Prostate gland (tissue), 2 donors: ENCODE measurements at places on chromosomes 3 and 15. TPM values are rescaled to one million over a fixed set of nuclear protein-coding genes. Genes with fewer than 3 reads are reported as not detected.
A peak's percentile ranks its signal among the peaks of the same experiment; 100 is the strongest.

DNA sequence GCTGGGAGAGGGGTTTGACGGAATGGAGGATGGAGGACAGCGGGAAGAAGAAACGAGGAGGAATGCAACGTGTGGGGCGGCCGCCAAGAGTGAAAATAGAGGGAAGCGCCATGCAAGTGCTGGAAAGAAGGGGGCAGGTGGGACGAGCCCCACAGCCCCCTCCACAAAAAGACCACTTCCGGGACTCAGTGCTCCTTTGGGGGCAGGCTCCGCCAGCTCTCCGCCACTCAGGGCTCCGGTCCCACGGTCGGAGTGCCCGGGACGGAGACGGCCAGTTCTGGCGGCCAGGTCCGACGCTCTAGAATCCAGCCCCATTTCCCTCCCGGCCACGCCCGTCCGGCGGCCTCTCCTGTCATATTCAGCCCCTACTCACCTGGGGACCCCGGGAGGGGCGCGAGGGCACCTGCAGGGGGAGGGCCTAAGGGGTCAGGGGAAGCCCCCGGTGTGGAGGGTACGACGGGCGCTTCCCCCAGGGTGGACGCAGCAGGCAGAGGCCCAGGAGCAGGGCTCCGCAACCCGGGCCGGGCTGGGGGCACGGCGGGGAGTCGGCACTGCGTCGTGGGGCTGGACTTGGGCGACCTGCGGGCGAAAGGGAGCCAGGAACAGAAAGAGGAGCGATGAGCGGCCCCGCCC, 25.5 kb upstream of the CSPG4 start:
- H3K36me3 ChIP-seq, result no peaks in the 10 kb centered on the region
- H3K27me3 ChIP-seq, result no peaks in the 10 kb centered on the region
- H3K27ac ChIP-seq, result peak overlapping the region; percentile 72

- H3K27me3 ChIP-seq, result no peaks in the 10 kb centered on the region
- H3K4me1 ChIP-seq, result no peaks in the 10 kb centered on the region
- no peak overlapping the region for H3K27ac ChIP-seq
- H3K36me3 ChIP-seq, result no peaks in the 10 kb centered on the region
Measured at GRCh38 chr15:36501063-36501678, 78.3 kb upstream of the CDIN1 start.

GRCh38 chr3:35659768-35660167, 20.4 kb downstream of the ARPP21 start:
- H3K27me3 ChIP-seq, result no peaks in the 10 kb centered on the region
- H3K4me3 ChIP-seq, result no peak overlapping the region
- H3K36me3 ChIP-seq, result no peaks in the 10 kb centered on the region
- DNase-seq, result peak; percentile 45
- H3K27ac ChIP-seq, result no peak overlapping the region

GRCh38 chr3:63492464-63492863, 160.0 kb upstream of the SNTN start:
- H3K27ac ChIP-seq, result no peak overlapping the region
- no peaks in the 10 kb centered on the region for H3K36me3 ChIP-seq
- H3K4me3 ChIP-seq, result no peak overlapping the region
- no peaks in the 10 kb centered on the region for H3K27me3 ChIP-seq

- H3K27ac ChIP-seq, result no peak overlapping the region
- DNase-seq, result no peak
- H3K36me3 ChIP-seq, result no peaks in the 10 kb centered on the region
- no peaks in the 10 kb centered on the region for H3K27me3 ChIP-seq
- no peak overlapping the region for H3K4me3 ChIP-seq
Measured at GRCh38 chr15:81747026-81747425, 298.8 kb downstream of the MEX3B start.

DNA sequence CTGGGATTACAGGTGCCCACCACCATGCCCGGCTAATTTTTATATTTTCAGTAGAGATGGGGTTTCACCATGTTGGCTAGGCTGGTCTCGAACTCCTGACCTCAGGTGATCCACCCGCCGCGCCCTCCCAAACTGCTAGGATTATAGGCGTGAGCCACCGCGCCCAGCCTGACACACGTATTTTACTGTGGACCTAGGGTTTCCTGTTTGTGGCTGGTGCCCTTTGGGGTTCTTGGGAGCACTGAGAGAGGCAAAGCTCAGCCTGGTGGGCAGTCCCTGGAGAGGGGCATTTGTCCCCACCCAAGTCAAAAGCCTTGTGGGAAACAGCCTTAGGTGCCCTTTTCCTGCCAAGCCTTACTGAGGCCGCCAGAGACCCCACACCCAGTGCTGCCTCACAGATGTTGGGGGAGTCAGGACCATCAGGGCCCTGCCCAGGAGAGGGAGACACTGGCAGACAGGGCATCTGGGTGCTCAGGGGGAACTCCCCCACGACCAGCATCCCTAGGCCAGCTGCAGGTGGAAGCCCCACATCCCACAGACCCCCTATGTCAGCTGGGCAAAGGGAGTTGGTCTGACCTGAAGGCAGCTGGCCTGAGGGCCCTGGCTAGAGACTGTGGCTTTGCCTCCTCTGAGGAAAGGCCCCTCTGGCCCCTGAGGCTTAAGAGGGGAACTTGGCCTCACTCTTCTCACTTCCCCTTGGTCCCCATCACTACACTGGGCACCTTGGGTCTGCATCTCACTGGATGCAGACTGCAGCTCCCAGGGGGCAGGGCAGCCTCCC, 35.1 kb downstream of the DNAH1 start:
- H3K4me1 ChIP-seq, result no peaks in the 10 kb centered on the region
- H3K27me3 ChIP-seq, result no peaks in the 10 kb centered on the region
- no peak overlapping the region for H3K4me3 ChIP-seq

DNA sequence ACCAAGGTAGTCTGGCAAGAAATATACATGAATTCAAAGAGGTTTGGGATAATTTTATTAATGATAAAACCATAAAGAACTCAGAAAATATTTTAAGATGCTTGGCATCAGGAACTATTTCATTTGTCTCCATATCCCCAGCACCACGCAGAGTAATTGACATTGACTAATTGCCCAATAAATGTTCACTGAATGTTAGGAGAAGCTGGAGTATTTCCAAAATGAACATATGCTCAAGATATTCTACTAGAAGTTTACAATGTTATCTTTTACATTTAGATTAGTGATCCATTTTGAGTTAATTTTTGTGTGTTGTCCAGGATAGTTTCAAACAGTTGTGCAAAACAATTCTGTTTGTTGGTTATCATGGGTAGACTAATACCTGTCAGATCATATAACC, 298.8 kb upstream of the CTDSPL start:
- no peaks in the 10 kb centered on the region for H3K4me1 ChIP-seq
- H3K4me3 ChIP-seq, result no peak overlapping the region
- no peaks in the 10 kb centered on the region for H3K27me3 ChIP-seq

DNA sequence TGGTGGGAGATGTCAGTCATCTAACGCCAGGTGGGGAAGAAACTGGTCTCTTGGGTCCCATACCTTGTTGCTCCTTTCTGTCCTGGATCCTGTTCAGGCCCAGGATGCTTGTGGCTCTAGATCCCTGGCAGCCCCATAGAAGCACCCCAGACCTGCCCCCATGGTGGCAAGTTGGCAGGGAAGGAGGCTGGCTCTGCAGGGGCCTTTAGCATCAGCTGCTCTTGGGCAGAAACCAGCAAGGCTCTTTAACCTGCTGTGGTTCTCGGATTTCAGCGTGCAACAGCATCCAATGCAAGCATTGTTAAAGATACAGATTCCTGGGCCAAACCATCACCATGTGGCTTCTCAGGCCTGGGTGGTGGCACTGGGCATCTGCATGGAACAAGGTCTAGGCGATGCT, 75.8 kb downstream of the SNRK start:
- H3K27ac ChIP-seq, result no peak overlapping the region
- H3K36me3 ChIP-seq, result no peaks in the 10 kb centered on the region
- DNase-seq, result no peak
- no peaks in the 10 kb centered on the region for H3K4me1 ChIP-seq

GRCh38 chr15:71301958-71302621, 186.8 kb downstream of the THSD4 start:
- H3K4me3 ChIP-seq, result no peak overlapping the region
- DNase-seq, result no peak
- peak overlapping the region; percentile 31 for H3K27ac ChIP-seq
- no peaks in the 10 kb centered on the region for H3K27me3 ChIP-seq
- H3K4me1 ChIP-seq, result no peaks in the 10 kb centered on the region
- no peaks in the 10 kb centered on the region for H3K36me3 ChIP-seq

DNA sequence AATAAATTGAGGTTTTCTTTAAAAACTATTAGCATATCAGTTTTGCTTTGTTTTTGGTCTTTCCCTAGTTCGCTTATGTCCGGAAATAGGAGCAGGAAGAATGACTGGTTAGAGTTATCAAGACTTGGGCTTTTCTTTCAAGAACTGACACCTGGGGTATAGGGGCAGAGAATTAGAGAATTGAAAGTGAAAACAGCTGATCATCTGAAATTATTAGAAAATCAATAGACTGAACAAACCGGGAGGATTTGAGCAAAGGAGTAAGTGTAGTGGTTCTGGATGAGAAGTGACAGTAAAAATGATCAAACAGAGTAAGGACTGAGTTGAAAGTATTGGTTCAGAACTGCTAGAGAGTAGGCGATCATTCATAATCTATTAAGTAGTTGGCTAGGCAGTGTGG, 6.0 kb downstream of the MINDY2 start:
- peaks cover 3% of the 10 kb centered on the region for H3K4me1 ChIP-seq
- H3K4me3 ChIP-seq, result no peak overlapping the region
- no peak for DNase-seq
- no peaks in the 10 kb centered on the region for H3K36me3 ChIP-seq
- no peak overlapping the region for H3K27ac ChIP-seq

GRCh38 chr3:129344540-129345220, 66.0 kb downstream of the HMCES start:
- H3K27me3 ChIP-seq, result no peaks in the 10 kb centered on the region
- no peaks in the 10 kb centered on the region for H3K36me3 ChIP-seq
- H3K4me1 ChIP-seq, result peaks cover 5% of the 10 kb centered on the region
- no peak overlapping the region for H3K4me3 ChIP-seq

DNA sequence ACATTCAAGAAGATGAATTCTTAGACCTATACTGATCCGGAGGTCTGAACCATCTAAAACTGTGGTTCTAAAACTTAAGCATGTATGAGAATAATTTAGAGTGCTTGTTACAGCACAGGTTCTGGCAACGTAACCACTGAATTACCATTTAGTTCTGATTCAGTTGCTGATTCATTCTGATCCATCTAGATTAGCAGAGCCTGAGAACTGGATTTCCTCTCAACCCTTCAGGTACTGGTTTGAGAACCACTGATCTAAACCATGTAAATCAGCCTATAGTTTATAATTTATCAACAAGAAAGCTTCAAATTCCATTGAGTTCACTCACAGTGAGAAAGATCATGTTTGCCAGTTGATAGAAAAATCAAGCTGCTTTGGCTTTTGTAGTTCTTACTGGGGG, 1001.1 kb upstream of the EPHA6 start:
- H3K27me3 ChIP-seq, result no peaks in the 10 kb centered on the region
- no peaks in the 10 kb centered on the region for H3K4me1 ChIP-seq
- no peak overlapping the region for H3K27ac ChIP-seq

DNA sequence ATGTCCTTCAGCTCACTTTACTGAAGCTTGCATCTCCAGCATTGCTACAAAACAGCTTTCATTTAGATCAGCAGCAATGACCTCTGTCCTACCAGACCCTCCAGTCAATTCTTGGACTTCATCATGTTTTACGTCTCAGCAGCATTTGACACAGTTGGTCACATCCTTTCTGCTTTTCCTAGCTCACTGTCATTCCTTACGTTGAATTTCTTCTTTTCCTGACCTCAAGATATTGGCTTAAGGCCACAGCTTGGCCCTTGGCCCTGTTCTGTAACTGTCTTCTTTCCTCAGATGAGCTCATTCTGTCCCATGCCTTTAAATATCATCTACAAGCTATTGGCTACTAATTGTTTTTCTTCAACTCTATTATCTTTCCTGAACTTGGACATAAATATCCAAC, 576.2 kb upstream of the KCNMB2 start:
- H3K4me1 ChIP-seq, result no peaks in the 10 kb centered on the region
- no peak overlapping the region for H3K27ac ChIP-seq
- DNase-seq, result no peak
- no peaks in the 10 kb centered on the region for H3K36me3 ChIP-seq

DNA sequence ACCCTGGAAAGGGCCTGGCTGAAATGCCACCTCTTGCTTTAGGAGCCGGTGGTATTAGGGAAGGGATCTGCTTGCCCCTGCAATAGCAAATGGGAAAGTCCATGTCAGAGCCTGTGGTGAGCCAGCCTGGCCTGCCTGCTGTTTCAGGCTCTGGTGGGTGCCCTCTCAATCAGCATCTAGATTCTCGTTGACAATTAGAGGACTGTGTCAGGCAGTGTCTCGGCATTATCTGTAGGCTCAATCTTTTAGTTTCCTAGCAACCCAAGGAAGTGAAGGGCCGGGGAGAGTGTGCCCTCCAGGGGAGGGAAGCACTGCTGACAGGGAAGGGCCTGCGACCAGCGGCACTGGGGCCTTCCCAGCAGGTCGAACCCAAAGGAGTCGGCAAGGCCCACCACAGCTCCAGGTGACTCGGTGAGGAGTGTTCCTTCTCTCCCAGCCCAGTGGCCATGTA, 42.1 kb downstream of the TLE3 start:
- H3K4me3 ChIP-seq, result no peak overlapping the region
- H3K27me3 ChIP-seq, result no peaks in the 10 kb centered on the region
- no peaks in the 10 kb centered on the region for H3K4me1 ChIP-seq
- peaks cover 75% of the 10 kb centered on the region for H3K36me3 ChIP-seq
- no peak for DNase-seq

- no peak overlapping the region for H3K27ac ChIP-seq
- peak overlapping the region; percentile 67 for H3K4me3 ChIP-seq
- no peaks in the 10 kb centered on the region for H3K4me1 ChIP-seq
- no peaks in the 10 kb centered on the region for H3K27me3 ChIP-seq
Measured at GRCh38 chr3:47577583-47578118, 1.0 kb downstream of the CSPG5 start.

GRCh38 chr15:27583651-27584050, 515.5 kb downstream of the OCA2 start:
- no peak overlapping the region for H3K27ac ChIP-seq
- H3K4me3 ChIP-seq, result no peak overlapping the region
- H3K4me1 ChIP-seq, result no peaks in the 10 kb centered on the region
- no peaks in the 10 kb centered on the region for H3K36me3 ChIP-seq

- no peaks in the 10 kb centered on the region for H3K27me3 ChIP-seq
- no peak for DNase-seq
- H3K4me1 ChIP-seq, result no peaks in the 10 kb centered on the region
- no peaks in the 10 kb centered on the region for H3K36me3 ChIP-seq
- H3K4me3 ChIP-seq, result no peak overlapping the region
Measured at GRCh38 chr3:194481103-194481502, 5.7 kb downstream of the ATP13A3 start.

DNA sequence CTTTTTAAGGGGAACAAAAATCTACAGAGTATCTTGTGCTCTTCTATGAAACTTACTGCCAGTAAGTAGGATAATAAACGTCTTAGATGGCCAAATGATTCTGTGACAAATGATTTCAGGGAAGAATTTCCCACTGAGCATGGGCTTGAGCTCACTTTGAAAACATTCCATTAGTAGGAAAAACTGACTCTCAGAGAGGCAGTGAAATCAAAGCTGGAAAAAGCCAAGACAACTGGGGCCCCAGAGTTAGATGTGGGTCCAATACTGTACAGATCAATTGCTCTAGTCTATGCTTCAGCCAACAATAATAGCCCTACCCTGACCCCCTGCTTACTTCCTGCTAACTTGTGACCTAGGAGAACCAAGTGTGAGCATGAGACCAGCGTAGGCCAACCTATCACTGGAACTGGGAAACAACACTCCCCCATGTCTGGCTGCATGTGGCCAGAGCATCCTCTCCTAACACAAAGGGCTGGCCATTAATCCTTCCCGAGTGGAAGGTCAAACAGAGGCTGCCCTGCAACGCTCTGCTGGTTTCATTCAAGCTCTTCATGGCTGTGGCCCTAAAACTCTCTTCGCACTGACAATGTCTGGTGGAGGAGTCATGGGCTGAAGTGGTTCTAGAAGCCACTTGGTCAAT, 68.8 kb downstream of the FOXB1 start:
- H3K27ac ChIP-seq, result no peak overlapping the region
- H3K36me3 ChIP-seq, result no peaks in the 10 kb centered on the region
- no peaks in the 10 kb centered on the region for H3K4me1 ChIP-seq
- H3K27me3 ChIP-seq, result no peaks in the 10 kb centered on the region
- no peak for DNase-seq
- H3K4me3 ChIP-seq, result no peak overlapping the region

XCR1 gene
- total RNA-seq, result not detected

SLC25A26 gene
- total RNA-seq, result 32.3 TPM

LDHAL6B gene
- 6.0 TPM for total RNA-seq

PLA2G4D gene
- 1.5 TPM for total RNA-seq
